ENCODE measurements at places on chromosomes 12 and 14.
A peak's percentile ranks its signal among the peaks of the same experiment; 100 is the strongest.

DNA sequence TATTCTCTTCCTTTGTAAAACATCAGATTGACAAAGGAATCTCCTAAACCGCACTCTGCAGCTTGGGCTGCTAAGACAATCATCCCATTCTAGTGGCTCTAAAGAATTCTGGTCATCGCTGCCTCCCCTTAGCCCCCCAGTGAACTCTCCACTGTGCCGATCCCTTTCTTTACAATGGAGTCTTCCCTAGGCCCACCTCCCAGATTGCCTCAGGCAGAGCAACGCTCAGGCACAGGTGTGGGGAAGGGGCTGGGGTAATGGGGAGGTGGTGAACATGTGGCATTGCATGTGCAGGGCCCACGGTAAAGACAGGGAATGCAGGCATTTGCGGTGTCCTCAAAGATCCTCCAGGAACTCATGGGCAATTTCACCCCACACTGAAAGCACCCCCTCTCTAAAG lies 86.3 kb downstream of the PLEKHG3 start:
- DNase-seq = no peak

DNA sequence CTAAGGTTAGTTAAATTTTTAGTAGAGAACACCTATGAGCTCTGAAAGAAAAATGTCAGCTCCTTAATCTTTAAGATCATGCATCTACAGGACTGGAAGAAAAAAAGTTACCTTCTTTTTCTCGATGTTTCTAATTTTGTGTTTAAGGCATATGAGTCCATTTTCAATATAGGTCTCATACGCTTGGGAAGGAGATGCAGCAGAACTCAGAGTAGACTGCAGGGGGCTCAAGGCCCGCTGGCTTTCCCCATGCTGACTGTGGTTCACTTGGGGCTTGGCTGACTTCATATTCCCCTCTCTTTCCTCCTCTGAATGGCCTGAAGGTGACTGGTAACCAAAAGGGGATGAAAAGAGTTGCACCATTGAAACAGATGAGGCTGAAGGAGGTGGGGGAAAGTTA lies 1.5 kb downstream of the CAPRIN2 start:
- peak; percentile 33 for DNase-seq

GRCh38 chr12:48454667-48455066 lies 17.7 kb upstream of the ANP32D start:
- DNase-seq = no peak

- DNase-seq = no peak
Observed at GRCh38 chr12:18998343-18999261, 130.9 kb upstream of the PLEKHA5 start.

DNA sequence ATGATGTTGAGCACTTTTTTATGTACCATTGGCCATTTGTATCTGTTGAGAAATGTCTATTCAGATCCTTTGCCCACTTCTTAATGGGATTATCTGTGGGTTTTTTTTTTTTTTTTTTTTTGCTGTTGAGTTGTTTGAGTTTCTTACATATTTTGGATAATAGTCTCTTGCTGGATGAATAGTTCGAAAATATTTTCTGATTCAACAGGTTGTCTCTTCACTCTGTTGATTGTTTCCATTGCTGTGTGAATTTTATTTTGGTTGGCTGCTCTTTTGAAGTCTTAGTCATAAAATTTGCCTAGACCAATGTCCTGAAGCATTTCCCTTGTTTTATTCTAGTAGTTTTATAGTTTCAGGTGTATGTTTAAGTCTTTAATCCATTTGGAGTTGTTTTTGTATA lies 64.5 kb downstream of the CAND1 start:
- no peak for DNase-seq

Data from Panc1 (cell line).